Activated T-cell treated with anti-CD3 and anti-CD28 coated beads for 4 hours (primary cell): ENCODE measurements at places on chromosomes 2 and 18.

DNA sequence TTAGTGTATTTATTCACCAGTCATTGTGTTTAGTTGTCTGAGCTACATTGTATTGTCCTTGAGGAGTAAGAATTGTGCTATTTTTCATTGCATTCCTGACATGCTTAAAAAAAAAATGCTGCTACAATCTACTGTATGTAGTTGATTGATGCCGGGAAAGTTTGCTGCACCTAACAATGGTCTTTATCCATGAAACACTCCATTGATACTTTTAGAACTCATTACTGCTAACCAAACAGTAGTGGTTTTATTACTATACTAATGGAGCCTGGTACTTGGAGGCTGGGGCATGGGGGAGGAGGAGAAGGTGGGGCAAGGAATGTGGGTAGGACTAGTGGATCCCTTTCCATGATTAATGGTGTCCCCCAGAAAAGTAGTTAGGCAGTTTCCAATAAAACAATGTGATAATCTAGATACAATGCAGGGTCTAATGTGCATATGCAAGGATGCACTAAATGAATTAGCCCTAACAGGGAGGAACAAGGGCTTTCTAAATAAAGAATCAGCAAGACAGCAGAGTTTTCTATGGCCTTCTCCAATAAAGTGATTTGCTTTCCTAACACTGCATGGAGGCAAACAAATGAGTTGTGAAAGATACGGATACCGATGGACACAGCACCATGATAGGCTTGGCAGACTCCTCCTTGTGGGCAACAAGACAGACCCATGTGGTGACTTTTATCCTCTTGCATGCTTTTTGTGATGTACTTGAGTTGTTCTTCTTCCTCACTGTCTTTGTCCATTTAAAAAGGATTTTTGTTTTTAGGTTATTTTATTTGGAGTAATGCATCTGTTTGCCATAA lies 78.5 kb downstream of the FMNL2 start:
- no peak for DNase-seq

- DNase-seq, result no peak
These were observed 50.7 kb upstream of the APCDD1 start for GRCh38 chr18:10403708-10404107.

DNA sequence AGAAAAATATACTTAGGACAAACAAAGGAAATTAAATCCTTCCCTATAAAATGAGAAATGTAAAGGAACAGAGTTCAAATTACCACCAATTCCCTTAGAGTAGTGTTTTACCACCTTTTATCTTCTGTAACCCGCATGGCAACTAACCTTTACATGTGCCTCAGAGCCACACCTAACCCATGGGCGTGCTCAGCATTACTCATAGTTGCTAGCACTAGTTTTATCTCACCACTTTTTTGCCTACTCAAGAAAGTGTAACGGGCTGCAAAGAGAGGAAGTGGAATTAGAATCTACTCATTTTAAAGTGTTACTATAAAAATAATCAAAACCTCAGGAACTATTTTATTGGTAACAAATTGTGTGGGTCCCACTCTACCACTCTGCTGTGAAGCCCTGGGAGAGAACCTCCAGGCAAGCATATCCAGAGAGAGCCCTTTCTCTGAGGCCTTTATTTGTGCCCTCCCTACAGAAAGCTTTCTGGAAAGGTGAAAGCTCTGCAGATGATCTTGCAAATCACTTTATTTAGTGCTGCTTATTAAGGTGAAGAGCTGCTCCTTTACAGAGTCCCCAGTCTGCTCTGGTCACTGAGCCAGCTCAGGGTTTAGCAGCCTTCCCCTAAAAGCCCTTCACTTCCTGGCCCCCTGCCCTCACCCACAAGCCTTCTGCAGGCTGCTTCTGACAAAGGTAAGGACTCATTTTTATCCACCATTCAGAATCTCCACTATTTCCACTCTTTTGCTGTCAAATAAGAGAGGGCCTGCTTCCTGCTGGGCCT lies 98.8 kb downstream of the TRABD2A start:
- peak; percentile 51 for DNase-seq

DNA sequence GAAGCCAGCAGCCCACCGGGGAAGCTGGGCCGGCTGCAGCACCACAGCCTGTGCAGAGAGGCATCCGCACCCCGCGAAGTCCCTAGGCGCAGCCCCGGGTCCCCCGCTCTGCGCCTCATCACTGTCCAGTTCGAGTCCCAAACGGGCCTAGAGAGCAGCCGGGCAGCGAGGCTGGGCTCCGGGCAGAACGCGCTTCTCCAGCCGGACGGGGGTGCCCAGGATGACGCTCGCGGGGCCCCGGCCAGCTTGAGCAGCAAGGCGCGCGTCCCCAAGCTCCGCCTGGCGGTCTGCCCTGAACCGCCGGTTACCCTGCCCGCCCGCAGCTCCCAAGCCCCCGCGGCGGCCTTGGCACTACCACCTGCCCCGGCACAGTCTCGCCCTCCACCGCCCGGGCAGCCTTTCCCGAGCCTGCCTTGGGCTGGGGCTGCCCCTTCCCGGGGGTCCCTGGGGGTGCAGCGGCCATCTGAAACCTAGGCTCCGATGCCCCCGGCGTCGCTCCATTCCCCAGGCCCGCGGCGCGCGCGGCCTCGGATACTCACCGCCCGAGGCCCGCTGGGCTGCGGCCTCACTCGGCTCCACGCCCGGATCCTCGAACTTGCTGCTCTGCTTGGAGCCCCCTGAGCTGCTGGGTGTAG lies 591 bp downstream of the SLC16A14 start:
- DNase-seq, result peak; percentile 5

GRCh38 chr18:55998071-55998522 lies 410.1 kb upstream of the TCF4 start:
- no peak for DNase-seq

- no peak for DNase-seq
These were observed 807 bp downstream of the GAREM1 start for GRCh38 chr18:32469691-32470459.

GRCh38 chr2:144912206-144912605 lies 392.3 kb upstream of the ZEB2 start:
- no peak for DNase-seq
